T47D (cell line): ENCODE measurements at places on chromosomes 3 and 15.

GRCh38 chr3:128730471-128730870 lies 4.5 kb downstream of the RAB7A start:
- DNase-seq, result no peak

DNA sequence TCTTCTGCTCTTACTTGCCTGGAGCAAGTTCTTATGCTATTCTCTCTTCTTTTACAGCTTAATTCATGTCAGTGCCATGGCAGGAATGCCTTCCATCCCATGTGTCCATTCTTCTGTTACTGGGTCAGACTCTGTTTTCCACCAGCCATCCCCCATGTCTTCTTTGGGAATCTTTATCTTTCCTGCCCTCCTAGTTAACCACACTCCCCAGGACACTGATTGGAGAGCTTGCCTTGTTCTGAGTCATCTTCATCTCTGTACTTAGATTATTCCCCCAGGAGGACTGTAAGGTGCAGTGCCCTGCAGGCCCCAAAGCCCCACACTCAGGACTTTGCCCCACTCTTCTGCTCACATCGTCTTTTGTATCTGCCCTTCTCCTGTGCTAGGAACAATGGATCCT lies 3.6 kb downstream of the ABHD17C start:
- DNase-seq, result no peak

DNA sequence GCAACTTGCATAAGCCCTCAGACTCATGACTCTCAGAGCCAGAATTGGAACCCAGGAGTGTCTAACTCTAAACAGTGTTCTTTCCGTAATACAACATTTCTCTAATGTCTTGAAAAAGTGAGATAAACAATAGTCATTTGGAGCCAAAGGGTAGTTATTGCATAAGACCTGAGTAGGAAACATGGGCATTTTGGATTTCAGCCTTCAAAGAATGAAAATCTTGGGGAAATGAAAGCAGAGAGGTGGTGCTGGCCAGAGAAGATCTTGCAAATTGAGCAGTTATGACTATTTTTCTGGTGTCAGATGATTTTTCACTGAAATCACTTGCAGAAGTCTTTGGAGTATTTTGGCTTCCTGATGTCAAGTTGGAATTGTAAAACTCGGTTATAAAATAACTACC lies 379.4 kb downstream of the DIPK2A start:
- no peak for DNase-seq

DNA sequence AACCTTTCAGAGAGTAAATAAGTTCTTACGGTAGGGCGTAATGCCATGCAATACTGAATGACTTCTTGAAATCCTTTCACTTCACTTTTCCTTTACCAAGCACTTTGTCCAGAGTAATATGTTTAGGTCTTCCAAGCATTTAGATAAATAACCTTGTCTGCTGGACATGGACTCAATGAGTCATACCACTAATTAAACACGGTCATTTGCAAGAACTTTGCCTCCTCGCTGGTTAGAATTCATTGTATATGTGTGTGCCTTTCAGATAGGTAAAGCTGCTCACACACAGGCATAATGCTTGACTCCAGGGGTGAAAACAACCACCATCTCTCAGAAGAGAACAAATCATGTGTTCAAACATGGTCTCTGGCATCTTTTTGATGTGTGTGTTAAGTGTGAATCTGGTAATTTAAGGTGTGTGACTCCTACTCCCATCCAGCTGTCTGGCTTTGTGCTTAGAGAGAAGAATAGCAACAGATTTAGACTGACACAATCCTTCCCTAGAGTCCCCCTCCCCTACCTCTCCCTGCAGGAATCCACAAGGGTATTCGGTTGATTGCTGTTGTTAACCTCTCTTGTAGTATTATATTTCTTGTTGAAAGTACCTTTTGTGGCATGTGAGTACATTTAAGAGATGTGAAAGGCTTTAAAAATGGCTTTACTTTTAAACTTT lies 419.0 kb downstream of the CNTN4 start:
- DNase-seq, result no peak

DNA sequence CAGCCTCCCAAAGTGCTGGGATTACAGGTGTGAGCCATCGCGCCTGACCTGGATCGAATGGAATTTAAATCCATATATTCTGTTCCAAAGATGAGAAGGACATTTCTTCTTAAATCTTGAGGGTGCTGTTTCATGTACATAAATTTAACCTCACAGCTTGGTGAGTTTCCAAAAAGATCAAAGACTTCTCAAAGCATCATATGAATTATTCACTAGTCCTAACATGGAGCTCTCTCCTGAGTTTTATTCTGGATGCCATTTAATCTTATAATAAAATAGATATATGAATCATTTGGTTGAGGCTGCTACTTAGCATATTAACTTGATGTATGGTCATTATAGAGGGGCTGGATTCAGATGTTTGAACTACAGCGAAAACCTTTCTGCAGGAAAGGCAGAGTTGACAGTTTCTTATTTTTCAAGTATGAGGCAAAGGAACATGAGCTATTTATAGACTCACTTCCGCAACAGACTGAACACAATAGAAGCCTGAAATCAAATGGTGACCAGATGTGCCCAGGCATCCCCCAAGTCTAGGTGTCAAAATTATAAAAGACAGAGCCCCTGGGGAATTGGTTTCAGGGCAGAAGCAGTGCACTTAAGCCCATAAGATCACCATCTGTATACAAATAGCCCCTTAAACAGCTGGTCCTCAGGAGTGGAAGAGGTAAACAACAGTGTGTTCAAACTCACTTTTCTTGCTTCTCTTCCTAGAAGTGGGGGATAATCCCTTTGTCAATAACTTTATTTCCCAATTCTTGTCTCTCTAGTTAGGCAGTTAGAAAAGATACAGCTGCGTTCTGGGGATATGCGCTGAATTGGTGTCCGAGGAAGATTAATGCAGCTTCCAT lies 29.7 kb downstream of the STARD9 start:
- no peak for DNase-seq

DNA sequence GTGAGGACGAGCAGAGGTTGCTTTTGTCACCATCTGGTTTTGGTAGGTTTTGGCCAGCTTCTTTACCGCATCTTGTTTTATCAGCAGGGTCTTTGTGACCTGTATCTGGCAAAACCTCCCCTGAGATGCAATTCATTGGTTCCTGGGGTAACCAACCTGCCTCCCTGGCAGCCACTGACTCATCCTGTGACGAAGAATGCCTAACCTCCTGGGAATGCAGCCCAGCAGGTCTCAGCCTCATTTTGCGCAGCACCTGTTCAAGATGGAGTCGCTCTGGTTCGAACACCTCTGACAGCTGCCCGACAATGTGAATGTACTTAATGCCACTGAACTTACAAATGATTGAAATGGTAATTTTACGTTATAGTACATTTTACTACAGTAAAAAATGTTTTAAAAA lies 6.8 kb upstream of the ADAMTS17 start:
- DNase-seq, result no peak

DNA sequence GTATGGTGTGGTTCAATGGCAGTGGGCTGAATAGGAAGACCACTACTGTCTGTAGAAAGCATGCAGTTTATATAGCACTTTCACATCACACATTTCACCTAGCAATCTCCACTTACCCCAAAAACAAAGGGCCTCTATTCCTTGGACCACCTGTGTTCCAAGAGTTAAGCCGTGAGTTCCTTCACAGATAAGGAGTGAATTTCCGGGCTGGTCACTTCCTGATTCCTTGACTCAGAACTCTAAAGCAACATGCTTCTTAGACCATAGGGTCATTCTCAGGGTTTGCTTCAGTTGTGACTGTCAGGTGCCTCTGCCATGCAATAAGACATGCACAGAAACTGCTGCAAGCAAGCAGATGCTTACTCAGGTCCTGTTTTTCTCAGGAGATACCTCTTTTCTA lies 588.5 kb upstream of the TGFBR2 start:
- no peak for DNase-seq

- DNase-seq, result no peak
These were observed 369 bp upstream of the SNX1 start for GRCh38 chr15:64095431-64095794.
